Activated CD4-positive, alpha-beta T cell treated with anti-CD3 and anti-CD28 coated beads, Interleukin-2, amount 50 U/mL, for 16 hours (primary cell): ENCODE measurements at places on chromosomes 11 and 22.

DNA sequence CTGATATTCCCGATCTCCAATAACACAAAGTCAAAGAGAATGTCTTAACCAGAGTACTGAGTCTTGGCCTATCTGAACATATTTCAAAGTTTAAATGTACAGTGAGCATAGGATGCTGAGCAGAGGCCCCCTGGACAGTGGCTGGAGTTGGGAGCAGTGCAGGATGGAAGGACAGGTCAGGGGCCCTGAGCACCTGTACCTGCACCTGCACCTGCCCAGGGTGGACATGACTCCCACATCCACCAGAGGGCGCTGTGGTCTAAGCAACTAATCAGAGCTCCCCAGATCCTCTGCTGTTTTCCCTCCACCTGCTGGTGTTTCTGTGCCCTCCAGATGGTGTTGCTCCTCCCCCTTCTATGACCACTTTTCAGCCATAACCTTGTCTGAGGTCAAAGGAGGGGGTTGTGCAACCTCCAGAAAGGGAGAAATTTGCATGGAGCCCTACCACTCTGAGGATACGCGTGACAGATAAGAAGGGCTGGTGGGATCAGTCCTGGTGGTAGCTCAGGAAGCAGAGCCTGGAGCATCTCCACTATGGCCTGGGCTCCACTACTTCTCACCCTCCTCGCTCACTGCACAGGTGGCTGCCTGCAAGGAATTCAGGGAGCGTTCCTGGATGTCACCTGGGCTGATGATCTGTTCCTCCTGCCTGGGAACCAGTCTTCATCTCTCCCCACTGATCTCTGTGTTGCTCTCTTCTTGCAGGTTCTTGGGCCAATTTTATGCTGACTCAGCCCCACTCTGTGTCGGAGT lies 49.1 kb upstream of the VPREB1 start:
- DNase-seq: peak; percentile 78

DNA sequence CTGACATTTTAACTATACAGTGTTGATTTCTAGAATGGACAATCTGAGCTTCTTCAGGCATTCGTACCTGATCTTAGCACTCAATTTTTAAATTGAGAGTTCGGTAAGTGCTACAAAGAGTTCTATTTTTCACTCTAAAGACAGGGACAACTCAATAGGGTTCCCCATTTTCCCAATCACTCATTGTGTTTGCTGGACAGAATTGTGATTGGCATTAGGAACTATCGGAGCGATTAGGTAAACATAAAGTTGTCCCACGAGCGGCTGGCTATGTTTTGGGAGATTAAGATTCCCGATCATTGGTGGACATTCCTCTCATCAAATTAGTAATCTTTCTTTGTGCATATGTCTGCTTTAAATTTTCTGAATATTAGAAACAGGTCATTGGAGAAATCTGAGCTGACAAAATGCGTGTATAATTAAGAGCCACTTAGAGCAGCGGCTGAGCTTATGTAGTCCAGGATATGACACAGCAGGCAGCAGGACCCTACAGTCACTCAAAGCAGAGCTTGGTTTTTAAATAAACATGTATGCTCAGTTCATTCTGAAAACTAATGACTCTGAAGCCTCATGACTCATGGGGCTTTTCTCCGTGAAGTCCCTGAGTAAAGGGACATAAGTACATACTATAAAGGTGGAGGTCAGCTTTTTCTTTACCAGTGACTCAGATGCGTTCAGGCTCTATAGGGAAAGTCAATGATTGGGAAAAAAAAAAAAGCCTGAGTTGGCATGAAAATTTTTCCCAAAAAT lies 109.4 kb downstream of the GRIA4 start:
- no peak for DNase-seq

DNA sequence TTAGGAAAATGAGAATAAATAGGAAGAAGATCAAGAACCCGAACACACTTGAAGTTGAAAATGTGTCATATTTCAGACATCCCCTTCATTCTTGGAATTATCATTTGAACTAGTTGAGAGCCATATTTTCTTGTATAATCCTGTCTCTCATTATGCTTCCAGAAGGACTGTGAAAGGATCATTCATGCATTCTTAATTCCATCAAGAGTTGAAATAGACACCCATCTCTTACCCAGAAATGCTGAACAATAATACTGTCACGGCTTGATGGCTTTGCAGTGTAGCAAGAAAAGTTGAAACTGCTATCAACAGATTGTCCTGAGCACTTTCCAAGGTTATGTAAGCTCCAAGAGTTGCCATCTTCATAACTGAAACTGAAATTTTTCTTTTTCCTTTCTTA lies 79.7 kb downstream of the ARHGAP42 start:
- DNase-seq: no peak

- no peak for DNase-seq
Observed at GRCh38 chr11:134441281-134441680, 29.2 kb upstream of the B3GAT1 start.

- DNase-seq: no peak
Observed at GRCh38 chr22:20215742-20216141, 52.4 kb downstream of the RTN4R start.

GRCh38 chr22:36180038-36180880 lies 19.7 kb upstream of the APOL3 start:
- DNase-seq: peak; percentile 77

DNA sequence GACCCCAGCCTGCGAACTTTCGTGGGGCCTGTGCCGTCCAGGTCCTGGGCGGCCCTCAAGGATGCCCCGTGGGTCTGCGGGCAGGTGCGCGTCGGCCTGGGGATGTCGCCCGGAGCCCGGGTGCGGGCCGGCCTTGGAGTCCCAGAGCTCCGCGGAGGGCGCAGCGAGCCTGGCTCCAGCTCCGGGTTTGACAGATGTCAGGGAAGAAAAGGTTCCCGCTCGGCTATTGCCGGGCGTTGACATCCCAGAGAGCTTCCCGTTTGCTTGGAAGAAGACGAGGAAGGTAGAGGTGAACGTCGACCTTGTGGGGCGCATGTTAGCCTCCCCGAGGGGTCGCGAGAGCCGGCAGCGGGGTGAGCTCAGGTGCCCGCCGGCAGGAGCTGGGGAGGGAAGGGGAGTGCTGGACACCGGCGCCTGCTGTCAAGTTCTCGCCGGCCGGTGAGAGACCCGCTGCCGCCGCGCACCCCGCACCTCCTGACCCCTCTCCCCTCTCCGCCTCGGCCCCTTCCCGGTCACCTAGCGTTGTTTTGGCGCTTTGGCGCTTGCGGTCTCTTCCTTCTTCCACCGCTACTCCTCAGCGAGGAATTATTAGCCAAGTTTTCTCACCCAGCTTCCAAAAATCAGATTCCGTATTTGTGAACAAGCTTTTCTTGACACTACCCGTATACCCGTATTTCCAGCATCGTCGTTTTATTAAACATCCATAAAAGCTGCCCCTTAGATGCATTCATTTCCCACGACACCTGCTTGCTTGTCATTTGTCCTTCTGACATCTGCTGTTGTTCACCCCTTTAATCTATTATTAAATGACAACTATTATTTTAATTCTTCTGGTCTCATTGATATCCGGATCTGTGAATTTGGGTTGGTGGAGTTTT lies 1.3 kb downstream of the BMAL1 start:
- no peak for DNase-seq

- no peak for DNase-seq
Observed at GRCh38 chr11:71525188-71525937, 1.7 kb upstream of the KRTAP5-7 start.
